ENCODE measurements at places on chromosomes 3 and 15.

GRCh38 chr3:46058981-46059380, 31.7 kb upstream of the XCR1 start:
- DNase-seq: no peak

- no peak for DNase-seq
Observed at GRCh38 chr3:186298876-186299275, 63.2 kb downstream of the DGKG start.

DNA sequence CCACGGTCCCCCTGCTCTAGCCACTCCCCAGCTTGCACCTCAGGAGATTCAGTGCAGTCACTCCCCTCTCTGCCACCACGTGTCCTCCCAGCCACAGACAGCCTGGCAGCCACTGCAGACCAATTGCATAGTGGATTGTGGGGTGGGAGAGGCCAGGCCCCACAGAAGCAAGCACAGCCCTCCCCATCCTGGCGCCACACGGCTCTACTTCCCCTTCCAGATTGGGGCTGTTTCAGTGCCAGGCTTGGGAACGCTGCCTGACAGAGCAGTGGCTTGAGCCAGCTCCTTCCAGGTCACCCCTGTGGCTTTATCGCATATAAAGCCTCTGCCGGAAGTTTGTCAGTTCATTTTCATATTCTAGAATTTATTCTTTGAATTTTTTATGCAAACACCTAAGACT, 90.7 kb downstream of the TMEM266 start:
- DNase-seq: no peak

DNA sequence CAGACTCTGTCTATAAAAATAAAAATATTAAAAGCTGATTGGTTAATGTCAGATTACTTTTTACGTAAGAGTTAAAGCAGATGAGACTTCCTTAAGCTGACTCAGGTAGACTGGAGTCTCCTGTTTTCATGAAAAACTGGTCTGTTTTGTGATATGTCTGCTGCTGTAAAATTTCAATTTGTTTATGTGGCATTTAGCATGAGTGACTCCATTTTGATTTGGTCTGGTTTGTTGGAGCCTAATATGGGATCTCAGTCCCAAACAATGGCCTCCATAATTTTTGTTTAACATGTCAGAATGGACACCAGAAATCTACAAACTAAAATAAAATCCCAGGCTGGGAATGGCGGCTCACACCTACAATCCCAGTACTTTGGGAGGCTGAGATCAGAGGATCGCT, 57.8 kb upstream of the LEKR1 start:
- no peak for DNase-seq

DNA sequence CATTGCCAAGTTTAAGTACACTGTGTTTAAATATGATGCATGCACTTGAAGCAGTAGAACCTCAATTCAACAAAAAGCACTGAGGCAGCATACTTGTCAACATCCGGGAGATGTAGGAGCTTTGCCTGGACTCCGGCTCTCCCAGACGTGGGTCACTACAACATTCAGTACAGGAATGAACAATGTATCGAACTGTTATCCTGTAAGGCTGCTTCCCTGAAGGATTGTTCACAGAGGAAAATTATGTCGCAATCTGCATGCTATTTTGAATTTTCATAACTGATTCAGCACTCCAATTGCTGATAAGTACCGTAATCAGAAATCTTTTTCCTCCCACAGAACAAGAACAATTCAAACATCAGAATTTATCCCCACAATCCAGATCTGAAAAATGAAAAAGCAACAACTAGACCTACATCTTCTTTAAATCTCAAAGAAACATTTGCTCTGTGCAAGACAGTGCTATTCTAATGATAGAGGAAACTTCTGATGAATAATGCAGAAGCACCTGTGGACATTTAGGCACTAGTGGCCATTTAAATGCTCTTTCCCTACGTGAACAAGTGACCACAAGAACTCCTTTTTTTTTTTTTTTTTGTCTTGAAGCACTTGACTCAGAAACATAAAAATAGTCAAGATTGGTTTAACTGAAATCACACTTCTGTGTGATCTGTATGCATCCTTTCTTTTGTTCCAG, 113.4 kb downstream of the PLCH1 start:
- no peak for DNase-seq

DNA sequence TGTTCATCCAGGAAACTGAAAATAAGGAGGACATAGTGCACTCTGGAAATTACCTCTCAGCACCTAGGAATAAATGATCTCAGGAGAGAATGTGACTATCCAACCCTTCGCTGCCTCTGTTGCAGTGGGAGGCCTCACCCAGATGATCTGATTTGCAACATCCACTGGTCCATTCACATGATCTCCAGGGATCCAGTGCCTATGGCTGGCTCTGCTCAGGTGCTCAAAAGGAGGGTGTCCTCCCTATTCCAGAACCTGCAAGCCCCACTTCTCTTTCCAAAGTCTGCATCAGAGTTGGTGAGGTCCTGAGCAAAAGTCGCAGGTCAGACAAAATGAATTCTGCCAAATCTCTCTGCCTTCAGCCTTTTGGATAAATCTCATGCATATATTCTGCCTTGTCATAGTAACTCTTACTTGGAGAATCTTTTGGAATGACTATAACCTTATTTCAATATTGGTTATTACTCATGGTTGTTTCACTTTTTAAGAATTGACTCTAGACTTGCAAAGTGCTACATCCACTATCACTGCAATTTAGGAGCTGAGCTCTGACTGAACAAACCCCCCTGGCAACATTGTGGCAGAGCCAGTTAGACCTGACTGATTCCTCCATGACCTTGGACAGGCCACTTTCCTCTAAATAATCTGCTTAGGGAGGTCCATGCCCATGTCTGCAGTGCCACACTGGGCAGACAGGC, 295.1 kb downstream of the EPHB1 start:
- DNase-seq: no peak

DNA sequence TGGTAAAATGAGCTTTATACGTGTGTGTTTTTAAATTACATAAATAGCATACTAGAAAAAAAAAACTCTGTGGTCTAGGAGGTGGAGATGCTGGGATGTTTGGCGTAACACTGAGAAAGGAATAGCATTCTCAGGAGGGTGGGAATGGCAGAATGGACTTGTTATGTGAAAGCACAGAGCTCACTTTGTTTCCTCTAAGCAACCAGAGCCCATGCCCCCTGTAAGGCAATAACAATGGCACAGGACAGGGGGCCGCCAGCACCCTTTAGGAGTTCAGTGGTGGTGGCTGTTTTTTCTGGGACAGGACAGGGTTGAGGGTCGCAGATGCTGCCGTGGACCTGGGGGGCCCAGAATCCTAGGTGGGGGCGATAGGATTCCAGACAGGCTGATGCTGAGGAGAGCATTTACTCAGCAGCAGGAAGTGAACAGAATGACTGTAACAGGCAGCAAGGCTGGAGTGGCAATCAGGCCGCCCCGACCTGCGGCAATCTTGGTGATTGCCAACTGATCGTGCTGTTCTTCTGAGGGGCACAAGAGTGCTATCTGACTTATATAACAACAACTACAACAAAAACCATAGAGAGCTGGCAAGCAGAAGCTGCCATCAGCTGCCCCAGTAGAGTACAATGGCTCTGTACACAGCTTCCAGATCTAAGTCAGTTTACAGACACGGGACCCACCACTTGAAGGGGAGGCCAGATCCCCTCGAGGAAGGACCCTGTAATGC, 160.4 kb downstream of the UACA start:
- DNase-seq: no peak

- no peak for DNase-seq
Observed at GRCh38 chr15:57624730-57625129, 33.0 kb downstream of the MYZAP start.

DNA sequence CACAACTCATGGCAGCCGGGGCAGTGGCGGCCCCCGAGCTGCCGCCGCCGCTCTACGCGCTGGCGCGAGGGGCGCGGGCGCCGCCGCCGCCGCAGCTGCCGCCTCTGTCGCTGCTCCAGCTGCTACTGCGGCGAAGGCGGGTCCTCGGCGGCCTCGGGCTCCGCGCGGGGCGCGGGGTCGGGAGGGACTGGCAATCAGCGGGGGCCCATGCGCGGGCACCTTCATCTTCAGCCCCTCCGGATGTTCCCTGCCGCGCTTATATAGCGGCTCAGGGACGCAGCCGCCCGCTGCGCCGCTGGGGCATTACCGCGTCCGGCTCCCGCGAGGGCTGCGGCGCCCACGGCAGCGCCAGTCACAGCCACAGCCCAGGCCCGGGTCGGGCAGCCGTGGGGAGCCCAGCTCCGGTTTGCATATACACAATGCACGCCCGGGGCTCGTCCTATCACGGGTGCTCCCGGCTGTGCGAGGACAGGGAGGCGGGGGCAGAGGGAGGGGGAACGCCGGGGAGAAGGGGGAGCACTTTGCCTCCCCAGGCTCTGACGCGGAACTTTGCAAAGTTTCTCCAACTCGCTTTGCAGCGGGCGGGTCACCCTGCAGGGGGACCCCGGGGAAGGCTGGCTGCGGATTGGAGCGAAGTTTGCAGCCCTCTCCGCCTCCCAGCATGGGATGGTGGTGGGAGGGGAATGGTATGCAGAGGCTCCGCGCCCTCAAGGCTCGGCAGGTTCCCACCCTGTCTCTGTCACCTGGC, at the start of gene VGLL3:
VGLL3 (minus strand) TSS at position 416 of the 748 bp plus-strand sequence; CDS start at position 10, 406 bp downstream.
- DNase-seq: no peak

- DNase-seq: no peak
Observed at GRCh38 chr15:62231856-62232255, 66.8 kb upstream of the C2CD4B start.

GRCh38 chr3:197082871-197083270, 53.3 kb upstream of the MELTF start:
- DNase-seq: no peak

DNA sequence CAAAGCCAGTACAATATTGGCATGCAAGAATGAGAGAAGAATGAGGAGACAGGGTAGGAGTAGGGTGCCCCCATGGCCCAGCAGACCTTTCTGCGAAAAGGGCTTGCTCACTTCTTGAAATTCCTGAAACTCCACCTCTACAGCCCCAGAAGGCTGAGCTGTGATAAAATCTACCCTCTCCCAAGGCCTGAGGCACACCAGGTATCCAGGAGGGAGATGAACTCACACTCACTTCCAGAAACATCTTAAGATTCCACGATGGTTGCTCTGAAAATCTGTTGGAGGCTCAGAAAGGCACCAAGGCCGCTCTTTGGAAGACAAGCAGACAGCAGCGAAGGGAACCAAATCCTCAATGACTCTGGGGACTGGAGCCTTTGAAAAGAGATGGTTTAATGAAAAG, 297.5 kb downstream of the UACA start:
- no peak for DNase-seq

GRCh38 chr15:87215100-87215499, 1041.4 kb downstream of the NTRK3 start:
- no peak for DNase-seq

DNA sequence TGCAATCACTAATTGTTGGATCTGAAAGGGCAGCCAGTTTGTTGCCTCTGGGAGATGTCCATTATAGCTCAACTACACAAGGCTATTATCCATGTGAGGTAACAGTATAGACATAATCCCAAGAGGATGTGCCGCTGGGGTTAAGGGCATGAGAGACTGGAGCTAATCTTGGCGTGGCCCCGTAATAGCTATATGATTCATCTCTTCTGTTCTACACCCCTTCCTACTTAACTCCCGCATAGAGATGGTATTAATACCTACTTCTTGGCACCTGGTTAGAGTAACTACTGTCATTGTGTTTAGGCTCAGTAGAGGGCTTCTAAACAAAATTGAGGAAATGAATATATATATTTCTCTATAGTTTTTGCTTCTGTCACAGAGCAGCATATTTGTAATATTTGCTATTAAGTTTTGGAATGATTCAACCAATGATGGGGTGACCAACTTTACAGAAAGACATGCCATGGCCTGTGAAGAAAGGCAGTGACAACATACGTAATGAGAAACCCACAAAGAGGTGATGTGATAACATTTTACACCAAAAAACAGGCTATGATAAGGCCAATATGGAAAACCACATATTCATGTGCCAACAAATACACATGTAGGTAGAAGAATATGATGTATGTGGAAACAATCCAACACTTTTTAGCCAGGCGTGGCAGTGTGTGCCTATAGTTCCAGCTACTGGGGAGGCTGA, 76.8 kb upstream of the DPH6 start:
- no peak for DNase-seq

DNA sequence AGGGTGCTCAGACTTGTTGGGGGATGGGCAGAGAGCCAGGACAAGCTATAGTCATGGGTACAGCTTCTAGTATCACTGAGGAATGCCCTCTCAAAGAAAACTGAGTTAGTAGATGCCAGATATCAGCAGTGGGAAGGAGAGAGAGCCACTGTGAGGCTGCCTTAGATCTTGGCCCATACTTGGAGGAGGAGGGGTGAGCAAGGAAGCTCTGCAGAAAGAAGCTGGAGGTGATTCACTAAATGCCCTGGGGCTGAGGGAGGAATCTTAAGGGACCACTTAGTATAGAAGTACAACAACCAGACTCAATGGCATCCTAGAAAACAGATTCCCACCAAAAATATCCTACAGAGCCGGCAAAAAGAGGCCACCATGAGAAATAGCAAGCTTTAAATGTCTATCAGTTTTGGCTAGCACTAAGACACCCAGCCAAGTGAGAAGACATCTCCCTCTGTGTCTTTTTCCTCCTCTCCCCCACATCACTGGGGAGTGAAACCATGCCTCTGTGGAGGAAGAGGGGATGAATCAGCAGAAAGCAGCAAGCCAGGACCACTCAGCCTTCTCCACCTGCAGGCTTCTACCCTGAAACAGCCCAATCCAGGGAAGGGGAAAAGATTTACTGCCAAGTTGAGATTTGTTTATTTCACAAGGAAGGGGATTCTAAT, 282.5 kb upstream of the STT3B start:
- DNase-seq: no peak

GRCh38 chr15:44300572-44300971, 12.1 kb downstream of the GOLM2 start:
- no peak for DNase-seq

- DNase-seq: no peak
Observed at GRCh38 chr3:71414189-71414927, 169.2 kb downstream of the FOXP1 start.

- no peak for DNase-seq
Observed at GRCh38 chr15:33101036-33101435, 93.5 kb downstream of the FMN1 start.

DNA sequence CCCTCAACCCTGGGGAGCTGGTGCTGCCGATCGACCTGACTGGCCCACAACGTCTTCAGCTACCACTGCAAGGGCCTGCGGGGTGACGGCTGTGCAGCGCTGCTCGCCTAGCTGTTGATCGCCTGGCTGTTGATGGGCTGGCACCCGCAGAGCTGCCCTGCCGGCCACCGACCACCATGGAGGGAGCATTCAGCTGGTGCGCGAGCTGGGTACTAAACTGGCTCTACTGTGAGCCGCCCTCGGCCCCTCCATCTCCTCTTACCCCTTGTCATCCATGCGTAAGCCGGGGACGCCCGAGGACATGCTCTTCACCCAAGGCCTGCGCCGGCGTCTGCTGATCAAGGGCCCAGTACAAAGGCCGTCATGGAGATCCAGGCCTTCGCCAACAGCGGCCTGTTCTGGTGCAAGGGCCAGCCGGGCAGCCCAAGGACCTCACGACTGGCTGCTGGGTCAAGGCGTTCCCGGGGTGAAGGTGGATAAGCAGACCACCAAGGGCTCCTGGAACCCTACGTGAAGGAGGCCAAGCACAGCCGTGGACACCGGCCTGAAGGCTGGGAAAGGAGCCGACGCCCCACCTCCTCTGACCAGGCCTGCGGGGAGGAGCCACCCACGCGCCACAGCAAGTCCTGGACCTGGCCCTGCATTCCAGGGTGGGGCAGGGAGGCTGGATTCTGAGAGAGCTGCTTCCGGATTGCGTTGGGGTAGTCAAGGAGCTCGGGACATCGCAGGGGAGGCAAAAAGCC, 46.9 kb downstream of the SFMBT1 start:
- no peak for DNase-seq
